Activated T-cell treated with anti-CD3 and anti-CD28 coated beads for 24 hours (primary cell): ENCODE measurements at places on chromosomes 1 and 21.
A peak's percentile ranks its signal among the peaks of the same experiment; 100 is the strongest.

DNA sequence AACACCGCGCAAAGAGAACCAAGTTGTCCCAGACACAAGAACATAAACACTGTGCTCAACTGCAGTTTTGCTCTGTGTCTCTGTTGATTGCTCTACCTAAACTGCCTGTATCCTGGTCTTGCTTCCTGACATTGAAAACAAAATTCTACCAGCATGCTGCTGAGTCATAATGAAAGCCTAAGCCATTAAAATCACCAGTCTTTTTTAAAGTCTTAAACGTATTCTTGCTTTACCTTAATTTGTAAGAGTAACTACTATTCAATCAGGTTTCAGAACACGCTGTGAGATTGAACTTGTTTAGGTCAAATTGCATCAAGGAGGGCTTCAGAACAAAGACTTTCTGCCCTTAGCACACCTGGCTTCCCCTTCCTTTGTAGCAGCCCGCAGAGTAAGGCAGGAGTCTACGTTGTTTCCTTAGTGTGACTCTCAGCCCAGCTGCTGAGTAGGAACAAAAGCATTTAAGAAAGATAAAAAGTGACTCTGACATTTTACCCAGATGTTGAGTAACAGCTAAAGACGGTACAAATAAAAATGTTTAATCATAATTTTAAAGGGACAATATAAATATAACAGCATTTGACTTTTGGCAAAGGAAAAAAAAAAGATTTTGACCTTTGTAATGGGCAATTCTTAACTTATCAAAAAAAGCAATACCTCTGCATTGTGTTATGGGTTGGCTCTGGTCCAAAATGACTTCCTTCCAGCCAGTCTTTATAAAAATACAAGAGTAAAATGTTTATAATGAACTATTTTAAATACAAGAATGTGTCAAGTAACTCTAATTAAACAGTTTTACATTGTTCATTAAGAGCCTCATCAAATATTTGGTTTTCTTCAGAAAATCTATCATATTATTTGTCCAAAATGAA, 186.9 kb upstream of the ADGRL4 start:
- no peak for DNase-seq

GRCh38 chr1:170296211-170296610, 150.5 kb downstream of the NTMT2 start:
- DNase-seq, result no peak

- DNase-seq, result no peak
These were observed 154.7 kb downstream of the PGBD5 start for GRCh38 chr1:230271300-230272035.

DNA sequence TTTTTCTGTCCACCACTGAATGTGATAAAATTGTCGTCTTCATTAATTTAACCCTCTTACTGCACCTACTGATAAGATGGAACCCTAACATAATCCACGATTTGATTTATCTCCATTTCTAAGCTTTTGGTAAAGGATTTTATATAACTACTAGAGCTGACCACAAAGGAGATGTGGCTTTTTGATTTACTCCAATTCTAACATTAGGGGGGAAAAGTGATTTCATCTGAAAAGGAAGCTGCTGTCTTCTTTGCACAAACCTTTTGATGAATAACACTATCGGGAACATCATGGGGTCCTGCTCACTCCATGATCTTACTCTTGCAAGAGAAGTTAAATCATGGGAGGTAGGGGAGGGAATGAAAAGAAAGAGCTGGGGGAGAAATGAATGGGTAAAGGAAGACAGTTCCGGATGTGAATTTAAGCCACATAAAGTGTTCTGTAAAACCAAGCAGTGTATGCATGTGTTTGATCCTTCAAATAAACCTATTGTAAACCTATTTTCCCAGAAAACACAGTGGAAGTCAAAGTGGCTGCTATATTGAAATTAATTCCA, 161.8 kb downstream of the GABPA start:
- no peak for DNase-seq

DNA sequence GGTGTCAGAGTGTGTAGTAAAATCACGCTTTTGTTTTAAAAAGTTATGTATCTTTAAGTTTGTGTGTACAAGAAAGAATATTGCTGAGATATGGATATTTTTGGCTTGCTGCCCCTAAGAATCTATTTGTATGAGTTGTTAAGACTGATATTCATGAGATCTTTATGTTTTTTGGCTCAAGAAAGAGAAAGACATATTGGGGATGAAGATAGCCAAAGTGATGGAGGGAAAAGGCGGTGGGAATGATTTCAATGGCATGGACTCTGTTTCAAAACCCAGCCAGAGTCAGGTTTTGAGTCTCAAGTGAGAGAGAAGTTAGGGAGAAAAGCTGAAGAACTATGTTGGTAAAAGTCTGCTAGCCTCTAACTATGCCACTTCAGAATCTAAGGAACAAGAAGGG, 351.7 kb downstream of the PBX1 start:
- no peak for DNase-seq

- no peak for DNase-seq
These were observed 312.5 kb upstream of the ZRANB2 start for GRCh38 chr1:71393301-71393700.

DNA sequence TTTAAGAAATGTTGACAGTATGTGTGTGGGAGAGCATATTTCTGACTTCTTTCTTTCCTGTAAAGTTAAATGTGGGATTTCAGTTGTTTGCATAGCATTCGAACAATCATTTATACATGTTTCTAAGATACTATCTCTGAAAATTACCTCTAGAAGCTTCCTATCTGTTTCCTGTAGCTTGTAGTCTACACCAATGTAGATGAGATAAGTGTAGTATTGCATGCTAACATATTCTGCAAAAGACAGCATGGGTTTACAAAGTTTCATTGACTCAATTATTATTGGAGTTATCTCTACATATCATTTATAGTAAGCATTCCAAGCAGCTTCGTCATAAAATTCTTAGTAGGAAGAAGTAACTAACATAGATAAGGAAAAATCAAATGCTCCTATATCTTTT, 98.9 kb upstream of the DPYD start:
- no peak for DNase-seq

DNA sequence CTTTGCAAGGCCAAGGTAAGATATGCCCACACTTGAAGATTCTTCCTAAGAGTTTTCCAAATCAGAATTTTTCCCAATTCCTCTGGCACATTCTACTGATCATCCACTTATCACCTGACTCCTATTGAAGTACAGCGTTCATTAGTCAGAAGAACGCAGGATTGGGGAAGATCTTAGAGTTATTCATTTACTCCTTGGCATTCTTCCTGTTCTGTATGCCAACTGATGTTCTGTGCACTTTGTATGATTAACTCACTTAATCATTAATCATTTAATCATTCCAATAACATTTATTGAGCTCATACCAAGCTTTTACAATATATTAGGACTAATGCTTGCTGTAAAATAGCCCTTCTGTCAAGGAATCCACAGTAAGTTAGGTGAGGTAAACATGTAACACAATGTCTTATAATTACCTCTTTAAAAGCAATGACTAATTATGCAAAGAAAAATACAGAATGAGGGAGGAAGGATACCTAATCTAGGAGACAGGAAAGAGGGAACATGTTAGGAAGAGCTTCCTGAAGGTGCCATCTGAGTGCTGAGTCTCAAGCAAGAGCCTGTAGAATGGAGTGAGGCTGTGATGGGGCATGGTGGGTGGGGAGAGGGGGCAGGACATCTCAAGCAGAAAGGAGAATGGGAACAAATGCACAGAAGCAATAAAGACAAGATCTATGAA, 71.1 kb upstream of the DPT start:
- DNase-seq, result no peak

DNA sequence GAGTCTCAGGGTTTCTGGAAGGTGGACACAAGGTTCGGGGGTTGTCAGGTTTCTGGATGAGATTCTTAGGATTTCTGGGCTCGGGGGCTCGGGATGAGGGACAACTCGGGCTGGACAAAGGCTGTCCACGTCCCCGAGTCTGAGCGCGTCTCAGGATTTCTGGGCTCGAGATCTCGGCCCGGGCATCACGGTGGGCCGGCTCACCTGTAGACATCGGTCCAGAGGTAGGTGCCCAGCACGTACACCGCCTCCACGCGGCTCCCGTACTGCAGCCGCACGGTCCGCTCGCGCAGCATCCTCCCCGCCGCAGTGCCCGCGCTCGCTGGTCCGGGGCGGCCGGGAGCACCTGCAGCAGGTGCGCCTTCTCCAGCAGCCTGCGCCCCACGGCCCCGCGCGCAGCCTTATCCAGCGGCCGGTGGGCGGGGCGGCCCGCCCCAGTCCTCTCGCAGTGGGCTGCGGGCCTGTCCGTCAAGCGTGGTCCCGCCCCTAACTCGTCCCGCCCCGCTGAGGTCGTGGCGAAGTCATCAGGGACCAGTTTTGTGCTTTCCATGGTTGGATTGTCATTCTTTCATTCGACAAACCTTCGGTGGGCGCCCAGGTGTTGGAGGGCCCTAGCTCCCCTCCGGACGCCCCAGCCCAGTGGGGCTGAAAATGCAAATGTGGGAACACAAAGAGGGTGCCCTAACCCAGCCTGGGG, at the start of gene PADI2:
TSS of gene PADI2 (minus strand) at position 376 of the 697 bp plus-strand sequence. CDS start at position 296, 80 bp downstream.
- DNase-seq, result peak; percentile 54

DNA sequence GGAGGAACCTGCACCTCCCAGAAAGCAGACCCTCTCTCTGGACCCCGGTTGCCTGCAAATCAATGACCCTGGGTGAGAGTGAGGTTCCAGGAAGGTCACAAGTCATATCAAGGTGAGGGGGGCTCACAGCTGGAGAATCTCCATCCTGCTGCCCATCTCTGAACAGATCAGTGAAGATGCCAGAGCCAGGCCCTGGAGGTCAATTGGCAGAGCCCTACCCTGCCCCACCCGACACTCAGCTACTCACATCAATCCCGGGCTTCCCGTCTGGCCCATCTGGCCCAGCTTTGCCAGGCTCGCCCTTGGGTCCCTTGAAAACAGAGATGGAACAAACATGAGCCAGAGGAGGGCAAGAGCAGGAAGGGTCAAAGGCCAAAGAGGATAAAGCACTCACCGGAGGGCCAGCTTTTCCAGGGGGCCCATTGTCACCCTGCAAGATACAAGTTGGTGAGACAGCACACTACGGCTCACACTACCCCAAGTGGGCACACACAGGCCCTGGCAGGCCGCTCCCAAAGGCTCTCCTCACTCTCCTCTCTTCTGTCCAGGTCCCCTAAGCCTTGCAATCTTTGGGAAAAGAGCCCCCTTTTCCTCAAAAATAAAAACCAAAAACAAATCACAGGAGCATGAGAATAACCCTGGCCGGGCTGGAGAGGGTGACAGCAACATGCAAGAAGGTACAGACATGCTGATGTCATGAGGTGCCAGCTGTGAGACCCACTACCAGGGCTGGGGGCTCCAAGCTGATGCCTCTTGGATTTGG, 2.9 kb downstream of the COL9A2 start:
- no peak for DNase-seq

GRCh38 chr1:92136341-92136740, 56.2 kb downstream of the BTBD8 start:
- no peak for DNase-seq

GRCh38 chr1:167599957-167600581, 30.0 kb upstream of the RCSD1 start:
- DNase-seq, result no peak

DNA sequence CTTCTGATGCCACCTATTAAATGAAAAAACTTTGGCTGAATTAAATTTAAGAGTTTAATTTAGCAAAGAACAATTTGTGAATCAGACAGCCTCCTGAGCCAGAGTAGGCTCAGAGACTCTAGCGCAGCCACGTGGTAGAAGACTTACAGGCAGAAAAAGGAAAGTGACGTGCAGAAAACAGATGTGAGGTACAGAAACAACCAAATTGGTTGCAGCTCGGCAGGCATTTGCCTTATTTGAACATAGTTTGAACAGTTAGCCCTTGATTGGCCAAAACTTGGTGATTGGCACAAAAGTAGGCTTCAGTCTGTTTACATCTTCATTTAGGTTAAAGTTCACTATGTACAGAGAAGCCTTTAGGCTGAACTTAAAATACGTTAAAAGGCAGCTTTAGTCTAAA, 22.9 kb downstream of the TCP10L start:
- no peak for DNase-seq

- DNase-seq, result no peak
These were observed 23.1 kb upstream of the RGS4 start for GRCh38 chr1:163046071-163046470.

DNA sequence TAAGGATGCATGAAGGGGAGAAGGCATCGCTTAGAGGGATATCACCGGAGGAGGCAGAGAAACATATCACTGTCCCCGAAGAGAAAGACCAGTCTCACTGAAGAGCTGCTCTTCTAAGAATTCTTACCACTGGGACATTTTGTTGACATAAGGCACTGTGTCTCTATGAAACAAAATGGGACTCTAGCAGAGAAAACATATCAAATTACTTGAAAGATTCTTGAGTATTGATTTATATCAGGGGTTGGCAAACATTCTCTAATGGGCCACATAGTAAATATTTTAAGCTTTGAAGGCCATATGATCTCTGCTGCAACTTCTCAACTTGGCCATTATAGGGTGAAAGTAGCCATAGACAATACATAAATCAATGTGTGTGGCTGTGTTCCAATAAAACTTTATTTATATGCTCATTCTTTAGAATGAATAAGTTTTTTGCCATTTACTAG, 41.0 kb upstream of the GREM2 start:
- DNase-seq, result no peak

DNA sequence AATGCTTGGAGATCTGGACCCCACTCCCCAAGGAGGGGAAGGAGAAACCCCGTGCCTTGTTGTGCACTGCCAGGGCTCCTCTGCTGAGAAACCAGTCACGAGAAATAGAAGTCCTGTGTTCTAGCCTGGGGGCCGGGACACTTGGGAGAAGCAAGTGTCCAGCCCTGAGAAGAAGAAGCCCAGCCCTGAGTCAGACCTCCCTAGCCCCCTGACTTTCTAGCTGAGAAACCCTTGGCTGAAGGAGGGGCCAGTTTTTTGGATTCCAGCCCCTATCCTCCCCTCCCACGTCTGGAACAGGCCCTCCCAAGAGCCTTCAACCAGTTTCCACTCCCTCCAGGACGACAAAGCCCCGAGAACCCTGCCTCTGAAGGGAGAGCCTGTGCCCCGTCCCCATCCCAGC, 100.5 kb downstream of the NAV1 start:
- no peak for DNase-seq

- no peak for DNase-seq
These were observed 104.0 kb downstream of the ZNF281 start for GRCh38 chr1:200305806-200306205.

DNA sequence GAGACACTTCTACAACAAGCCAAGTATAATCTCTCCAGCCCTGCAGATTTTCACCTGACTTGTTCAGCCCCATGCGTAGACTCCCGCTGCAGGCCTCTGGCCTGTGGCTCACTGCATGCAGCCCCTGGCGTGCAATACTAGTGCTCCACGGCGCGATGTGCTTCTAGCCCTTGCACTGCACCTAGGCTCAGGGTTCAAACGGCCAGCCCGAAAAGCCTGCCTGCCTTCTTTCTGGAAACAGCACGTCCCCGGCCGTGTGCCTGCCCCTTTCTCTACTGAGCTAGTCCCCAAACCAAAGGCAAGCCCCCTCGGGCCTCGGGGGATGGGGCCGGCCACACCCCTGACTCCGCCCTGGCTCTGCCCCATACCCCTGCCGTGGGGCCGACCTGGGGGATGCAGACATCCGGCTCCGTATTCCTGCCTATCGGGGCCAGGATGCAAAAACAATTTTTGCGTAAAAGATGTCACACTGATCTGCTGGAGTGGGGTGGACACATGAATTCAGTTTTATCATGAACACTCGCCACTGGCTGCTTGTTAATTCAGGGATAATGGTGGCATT, 26.3 kb upstream of the TRAPPC10 start:
- no peak for DNase-seq
